Fibroblast of skin of left quadriceps (primary cell): ENCODE measurements at places on chromosomes 3 and 15.

GRCh38 chr3:10836676-10837075, 20.6 kb downstream of the SLC6A11 start:
- DNase-seq = no peak

DNA sequence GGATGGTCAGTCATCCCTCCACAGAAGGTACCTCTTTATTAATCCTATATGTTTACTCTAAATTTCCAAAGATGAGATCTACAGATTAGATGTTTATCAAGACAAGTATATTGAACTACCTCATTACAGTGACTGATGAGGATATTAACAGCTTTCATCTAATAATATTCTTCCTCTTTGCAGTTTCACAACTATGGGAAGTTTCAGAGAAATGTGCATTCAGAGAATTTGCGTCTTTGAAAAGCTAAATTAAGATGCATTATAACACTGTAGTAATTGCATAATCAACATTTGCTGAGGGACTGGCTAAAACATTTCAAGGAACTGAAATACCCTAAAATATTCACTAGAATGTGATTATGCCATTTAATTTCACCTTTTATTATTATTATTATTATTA, 46.7 kb downstream of the MCF2L2 start:
- DNase-seq = no peak

DNA sequence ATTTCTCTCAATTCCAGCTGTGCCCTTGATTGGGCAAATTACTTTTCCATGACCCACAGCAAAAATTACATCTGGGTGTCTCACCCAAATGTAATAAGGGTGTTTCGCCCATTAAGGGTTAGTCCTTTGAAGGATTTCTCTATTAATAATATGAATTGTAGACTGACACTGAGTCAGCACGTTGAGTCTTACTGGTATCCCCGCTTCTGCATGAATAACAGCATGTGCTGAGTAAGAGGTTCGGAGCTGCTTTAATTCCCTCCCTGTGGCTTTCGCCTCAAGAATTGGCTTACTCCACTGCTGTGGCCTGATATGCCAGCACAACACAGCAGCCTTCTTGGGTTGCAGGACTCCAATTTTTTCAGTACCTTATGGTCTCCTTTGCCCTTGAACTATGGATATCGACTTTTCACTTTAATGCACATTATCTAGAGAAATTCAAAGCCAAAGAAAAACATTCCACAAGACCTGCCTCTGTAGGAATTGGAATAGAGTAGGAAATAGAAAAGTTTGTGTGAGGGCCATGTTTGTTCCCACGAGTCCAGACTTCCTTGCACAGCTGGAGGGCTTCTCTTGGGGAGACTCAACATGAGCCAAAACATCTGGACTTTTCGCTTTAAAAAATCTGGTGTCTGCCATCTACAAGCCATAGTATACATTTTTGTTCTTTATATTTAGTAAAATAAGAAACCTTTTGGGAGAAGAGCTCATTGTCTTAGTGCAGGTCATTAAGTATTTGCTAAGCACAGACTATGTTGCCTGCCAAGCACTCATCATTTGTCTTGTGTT, 20.7 kb upstream of the ERC2 start:
- DNase-seq = no peak

DNA sequence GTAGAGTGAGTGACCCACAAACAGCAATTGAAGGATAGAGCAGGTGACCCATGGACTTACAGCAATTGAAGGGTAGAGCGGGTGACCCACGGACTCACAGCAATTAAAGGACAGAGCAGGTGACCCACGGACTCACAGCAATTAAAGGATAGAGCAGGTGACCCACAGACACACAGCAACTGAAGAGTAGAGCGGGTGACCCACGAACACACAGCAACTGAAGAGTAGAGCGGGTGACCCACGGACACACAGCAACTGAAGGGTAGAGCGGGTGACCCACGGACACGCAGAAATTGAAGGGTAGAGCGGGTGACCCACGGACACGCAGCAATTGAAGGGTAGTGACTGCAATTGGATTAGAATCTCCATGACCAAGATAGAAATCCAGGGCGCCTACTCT, 9.8 kb upstream of the TNK2 start:
- DNase-seq = no peak

- no peak for DNase-seq
Measured at GRCh38 chr3:14913071-14913925, 34.1 kb upstream of the NR2C2 start.

DNA sequence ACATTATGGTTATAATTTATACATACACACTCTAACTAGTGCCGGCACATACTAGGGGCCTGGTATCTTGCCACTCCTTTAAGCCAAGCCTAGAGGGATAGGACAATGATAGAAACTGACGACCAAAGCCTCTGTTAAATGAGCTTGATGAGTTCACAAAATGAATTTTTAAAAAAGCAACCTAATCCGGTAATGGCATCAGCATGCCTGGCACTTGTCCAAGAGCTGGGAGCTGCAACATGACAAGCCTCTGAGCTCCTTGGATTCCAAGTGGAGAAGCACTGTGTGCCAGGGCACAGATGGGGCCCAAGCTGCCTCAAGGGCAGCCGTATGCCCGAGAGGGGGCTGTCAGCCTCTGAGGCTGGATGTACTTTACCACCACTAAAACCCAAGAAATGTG, 9.7 kb downstream of the ETV5 start:
- DNase-seq = peak; percentile 61

GRCh38 chr3:77460326-77460725, 420.4 kb downstream of the ROBO2 start:
- DNase-seq = peak; percentile 77

DNA sequence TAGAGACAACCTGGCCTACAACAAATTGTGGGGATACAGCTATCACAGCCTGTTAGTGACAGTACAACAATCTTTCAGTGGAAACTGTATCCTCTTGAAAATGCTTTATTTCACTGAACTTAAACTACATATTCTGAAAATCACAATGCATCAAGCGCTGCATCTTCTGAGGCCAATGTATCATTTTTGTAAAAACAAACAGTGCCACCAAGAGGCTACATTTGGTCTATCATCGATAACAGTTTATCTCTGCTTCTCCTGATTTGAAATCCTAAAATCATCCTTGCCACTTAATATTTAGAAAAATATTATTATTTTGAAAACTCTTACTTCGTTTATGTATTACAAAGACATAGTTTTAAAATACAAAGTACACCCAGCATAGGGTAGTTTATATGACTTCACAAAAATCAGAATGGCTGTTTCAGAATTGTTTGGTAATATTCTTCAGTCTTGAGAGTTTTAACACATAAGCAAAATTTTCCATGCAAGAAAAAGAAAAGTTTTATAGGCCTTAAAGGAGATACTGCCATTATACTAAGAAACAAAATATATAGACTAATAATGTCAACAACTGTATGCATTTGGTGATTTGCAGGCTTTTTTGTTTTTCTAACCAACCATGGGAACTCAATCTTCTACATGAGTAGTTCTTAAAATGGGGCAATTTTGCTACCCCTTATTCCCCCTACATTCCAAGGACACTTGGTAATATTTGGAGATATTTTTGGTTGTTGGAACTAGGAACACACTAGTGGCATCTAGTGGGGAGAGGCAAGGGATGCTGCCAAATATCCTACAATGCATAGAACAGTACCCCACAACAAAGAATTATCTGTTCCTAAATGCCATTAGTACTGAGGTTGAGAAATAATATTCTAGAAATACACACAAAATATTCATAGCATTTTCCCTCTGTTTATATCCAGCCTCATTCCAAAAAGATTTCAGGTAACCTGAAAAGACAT, 42.3 kb downstream of the WDR72 start:
- no peak for DNase-seq

GRCh38 chr15:31522028-31522427, 195.4 kb downstream of the KLF13 start:
- no peak for DNase-seq

- no peak for DNase-seq
Measured at GRCh38 chr3:139480585-139480984, 4.3 kb upstream of the RBP2 start.

DNA sequence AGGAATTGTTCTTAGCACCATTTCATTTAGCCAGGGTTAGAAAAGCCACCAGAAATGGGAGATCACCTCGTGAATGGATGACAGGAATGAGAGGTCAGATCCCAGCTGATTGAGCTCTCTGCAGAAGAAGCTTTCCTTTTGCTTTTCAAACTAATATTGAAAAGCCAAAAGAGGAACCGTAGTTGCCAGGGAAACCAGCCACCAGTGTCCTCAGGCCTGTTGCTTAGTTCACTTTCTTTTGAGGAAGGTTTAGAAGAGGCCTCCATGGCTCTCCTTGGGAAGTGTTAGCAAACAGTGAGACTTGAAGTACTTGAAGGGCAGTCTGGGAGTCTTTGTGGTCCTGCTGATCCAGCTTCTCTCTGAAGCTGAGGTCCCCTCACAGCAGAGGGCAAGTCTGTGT, 7.4 kb upstream of the CCK start:
- no peak for DNase-seq

GRCh38 chr3:169624533-169624972, 39.0 kb downstream of the MECOM start:
- no peak for DNase-seq
